HT1080 (cell line): ENCODE measurements at places on chromosomes 1 and 21. TPM values are rescaled to one million over a fixed set of nuclear protein-coding genes. Genes with fewer than 3 reads are reported as not detected.
A peak's percentile ranks its signal among the peaks of the same experiment; 100 is the strongest.

GRCh38 chr1:30049748-30050296, 673.6 kb downstream of the MATN1 start:
- DNase-seq: no peak

- peak; percentile 90 for DNase-seq
Observed at GRCh38 chr21:45078877-45079281, 4.5 kb downstream of the ADARB1 start.

- no peak for DNase-seq
Observed at GRCh38 chr1:43334453-43335205, 3.0 kb upstream of the MPL start.

DNA sequence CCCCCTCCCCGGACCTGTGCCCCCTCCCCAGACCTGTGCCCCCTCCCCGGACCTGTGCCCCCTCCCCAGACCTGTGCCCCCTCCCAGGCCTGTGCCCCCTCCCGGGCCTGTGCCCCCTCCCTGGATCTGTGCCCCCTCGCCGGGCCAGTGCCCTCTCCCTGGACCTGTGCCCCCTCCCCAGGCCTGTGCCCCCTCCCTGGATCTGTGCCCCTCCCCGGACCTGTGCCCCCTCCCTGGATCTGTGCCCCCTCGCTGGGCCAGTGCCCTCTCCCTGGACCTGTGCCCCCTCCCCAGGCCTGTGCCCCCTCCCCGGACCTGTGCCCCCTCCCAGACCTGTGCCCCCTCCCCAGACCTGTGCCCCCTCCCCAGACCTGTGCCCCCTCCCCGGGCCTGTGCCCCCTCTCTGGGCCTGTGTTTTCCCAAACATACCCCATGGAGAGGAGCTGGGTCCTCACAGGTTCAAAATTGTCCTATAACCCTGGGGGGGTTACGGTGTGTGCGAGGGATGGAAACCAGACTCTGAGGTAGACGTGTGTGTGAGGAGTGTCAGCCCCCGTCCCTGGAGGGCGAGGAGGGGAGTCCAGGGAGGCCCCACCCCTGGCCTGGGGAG, 47.6 kb upstream of the POFUT2 start:
- DNase-seq: no peak

DNA sequence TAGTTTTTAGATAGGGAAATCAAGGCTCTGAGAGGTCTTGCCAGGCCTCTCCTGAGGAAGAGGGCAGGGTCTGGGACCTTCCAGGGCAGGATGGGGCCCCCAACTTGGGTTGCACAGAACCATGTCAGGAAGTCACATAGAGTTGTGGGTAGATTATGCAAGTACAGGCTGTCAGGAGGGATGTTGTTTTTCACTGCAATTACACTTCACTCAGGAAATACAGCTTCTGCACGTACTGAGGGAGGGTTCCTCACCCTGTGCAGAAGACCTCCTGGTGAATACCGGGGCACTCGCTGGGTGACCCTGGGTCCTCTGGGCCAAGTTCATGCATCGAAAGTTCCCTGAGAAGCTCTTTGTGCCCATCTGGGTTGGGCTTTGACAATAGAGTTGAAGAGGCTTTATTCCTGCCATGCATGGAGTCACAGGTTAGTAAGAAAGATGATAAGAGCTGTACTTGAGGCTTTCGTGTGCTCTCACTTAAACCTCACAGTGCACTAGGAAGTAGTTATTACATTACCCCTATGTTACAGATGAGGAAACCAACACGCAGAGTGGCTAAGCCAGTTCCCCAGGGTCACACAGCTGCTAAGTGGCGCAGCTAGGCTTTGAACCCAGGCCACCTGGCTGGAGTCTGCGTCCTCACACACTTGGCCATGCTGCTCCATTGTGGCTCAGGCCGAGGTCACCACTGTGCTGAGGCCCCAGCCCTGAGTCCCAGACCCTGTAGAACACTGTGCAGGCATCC, 16.2 kb upstream of the TNFRSF1B start:
- DNase-seq: no peak

DNA sequence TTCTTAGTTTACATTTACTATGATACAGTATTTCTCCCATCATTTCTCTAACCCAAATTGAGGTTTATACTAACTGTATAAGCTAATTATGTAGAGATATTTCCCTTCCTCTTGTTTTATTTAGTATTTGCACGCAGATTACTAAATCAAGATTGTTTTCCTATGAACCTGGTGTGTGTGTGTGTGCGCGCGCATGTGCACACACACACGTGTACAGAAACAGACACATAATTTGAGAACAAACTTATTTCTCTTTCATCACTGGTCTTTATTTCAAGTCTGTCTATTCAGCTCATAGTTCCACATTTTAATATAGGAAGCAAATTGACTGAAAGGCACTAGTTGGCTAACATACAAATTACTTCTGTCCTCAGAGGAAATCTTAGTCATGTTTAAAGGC, 19.7 kb upstream of the COL24A1 start:
- DNase-seq: no peak

DNA sequence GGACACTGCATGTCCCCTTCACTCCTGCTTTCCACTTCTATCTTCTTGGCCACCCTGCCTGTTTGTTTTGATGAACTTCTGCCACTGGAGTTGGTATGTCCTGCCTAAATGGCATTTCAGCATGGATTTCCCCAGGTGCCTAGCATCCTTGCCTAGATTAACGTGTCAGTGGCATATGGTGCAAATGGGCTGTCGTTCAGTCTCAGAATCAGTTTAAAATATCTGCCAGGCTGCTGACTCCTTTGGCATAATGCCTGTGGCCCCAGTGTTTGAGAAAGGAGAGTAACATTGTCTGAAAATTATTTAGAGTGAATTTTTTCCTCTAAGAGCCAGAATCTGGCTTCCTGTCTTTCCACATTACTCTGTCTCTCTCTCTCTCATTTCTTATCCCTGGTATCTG, 64.9 kb upstream of the BARHL2 start:
- no peak for DNase-seq

GRCh38 chr1:161480381-161481035, 24.7 kb upstream of the FCGR2A start:
- DNase-seq: peak; percentile 79

The C8B gene
- total RNA-seq: not detected in 2 replicates
